ENCODE measurements at places on chromosomes 7 and 10.

DNA sequence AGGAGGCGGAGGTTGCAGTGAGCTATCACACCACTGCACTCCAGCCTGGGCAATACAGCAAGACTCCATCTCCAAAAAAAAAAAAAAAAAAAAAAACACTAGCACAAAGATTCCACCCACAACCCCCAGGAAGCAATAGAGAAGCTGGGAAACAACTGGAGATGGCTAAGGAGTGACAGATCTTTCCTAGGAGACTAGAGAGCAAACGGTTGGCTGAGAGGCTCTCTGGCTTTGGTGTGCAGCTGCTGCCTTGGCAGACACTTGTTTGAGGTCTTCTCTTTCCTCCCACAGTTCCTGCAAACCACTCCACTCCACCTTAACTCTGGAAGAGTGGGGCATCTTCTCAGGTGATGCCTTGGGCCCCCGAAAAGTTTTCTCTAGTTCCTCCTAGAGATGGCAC lies 78.5 kb upstream of the LANCL2 start:
- no peak for DNase-seq

DNA sequence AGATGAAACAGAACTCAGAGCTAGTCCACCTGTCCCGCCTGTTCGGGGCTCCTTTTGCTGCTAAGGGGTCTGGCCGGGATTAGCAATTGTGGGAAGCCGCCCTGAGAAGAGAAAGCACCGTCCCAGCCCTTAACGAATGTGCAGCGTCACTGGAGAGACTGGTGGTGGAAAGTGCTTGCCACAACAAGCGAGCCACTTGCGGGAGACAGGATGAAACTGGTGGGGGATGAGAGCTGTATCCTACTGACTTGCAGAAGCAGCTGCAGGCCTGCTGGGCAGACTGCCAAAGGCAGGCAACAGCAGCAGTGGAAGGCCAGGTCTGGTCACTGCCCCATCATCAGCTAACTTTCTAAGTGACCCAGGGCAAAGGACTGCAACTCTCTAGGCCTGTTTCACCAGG lies 95.4 kb downstream of the FAM53B start:
- peak; percentile 71 for DNase-seq

GRCh38 chr7:77571801-77572200 lies 34.7 kb downstream of the PTPN12 start:
- no peak for DNase-seq

DNA sequence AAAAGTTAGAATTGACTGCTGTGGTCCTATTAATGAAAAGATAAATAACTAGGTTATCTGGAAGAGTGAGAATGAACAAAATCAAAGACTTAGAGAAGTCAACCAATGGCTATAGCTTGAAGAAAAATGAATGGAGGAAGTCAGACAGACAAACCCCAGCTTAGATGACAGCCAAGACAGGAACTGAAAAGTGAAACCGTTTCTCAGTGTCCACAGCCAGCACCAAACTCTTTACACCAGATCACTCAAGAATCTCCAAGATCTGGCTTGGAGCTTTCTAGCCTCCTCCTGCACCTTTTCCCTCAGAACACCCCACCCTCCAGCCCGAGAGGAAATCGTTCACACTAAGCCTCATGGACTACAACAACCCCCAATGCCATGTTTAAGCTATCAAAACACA lies 167.0 kb downstream of the SFMBT2 start:
- no peak for DNase-seq

DNA sequence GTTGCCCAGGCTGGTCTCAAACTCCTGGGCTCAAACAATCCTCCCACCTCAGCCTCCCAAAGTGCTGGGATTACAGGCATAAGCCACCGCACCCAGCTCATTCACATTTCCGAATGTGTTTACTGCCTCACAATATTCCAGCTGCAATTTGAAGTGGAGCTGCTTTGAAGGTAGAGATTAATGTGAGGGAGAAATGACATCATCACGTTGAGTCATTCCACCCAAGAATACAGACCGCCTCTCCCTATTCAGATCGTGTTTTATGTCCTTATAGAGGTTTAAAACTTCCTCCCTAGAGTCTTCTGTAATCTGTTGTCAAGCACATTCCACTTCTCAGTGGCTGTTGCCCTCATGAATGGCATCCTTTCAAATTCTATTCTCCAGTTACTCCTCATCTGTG lies 100.4 kb upstream of the PDGFA start:
- DNase-seq: no peak

GRCh38 chr7:20532890-20533289 lies 82.6 kb upstream of the ABCB5 start:
- no peak for DNase-seq

GRCh38 chr10:79241990-79242619 lies 105.2 kb upstream of the PPIF start:
- no peak for DNase-seq

- DNase-seq: no peak
These were observed 2.9 kb upstream of the SPACDR start for GRCh38 chr7:100466653-100467605.

- DNase-seq: no peak
These were observed 1.2 kb downstream of the DBF4 start for GRCh38 chr7:87877366-87878040.

GRCh38 chr10:120174491-120174890 lies 282.0 kb downstream of the SEC23IP start:
- no peak for DNase-seq

DNA sequence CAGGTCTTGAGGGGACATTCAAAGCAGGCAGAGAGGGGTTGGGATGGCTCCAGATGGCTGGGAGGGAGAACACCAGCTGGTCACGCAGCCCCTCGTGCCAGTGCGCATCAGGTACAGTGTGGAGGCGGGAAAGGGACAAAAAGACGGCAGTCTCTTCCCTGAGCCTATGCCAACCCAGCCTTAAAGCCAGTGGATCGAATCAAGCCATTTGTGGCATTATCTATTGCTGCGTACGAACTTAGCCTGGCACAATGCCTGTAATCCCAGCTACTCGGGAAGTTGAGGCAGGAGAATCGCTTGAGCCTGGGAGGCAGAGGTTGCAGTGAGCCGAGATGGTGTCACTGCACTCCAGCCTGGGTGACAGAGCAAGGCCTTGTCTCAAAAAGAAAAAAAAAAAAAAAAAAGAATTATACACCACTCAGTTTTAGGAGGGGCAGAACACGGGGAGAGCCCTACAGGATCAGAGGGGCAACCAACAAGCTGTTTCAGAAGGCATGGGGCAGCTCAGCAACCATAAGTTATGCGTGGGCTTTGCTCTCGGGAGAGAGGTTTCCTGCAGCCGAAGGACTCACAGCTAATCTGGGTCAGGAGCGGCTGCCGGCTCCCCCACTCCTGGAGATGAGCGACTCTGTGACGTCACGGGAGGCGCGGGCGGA lies 356 bp upstream of the NDUFB2 start:
- peak; percentile 77 for DNase-seq

DNA sequence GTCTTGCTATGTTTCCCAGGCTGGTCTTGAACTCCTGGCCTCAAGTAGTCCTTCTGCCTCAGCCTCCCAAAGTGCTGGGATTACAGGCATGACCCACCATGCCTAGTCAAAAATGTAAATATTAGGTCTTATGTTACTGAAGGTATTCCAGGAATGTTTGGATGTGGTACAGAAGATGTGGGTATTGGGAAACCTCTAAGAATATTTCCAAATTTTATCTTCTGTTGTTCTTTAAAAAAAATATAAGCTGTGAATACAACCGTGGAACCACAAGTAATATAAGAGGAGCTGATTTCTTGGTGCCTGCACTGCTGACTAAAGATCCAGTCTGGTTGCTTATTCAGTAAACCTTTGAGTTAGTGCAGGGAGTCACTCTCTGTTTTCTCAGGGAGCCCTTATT lies 178.3 kb downstream of the AUTS2 start:
- no peak for DNase-seq

- DNase-seq: no peak
These were observed 200.3 kb downstream of the LSM5 start for GRCh38 chr7:32289651-32290414.

GRCh38 chr7:140604760-140605159 lies 35.9 kb downstream of the DENND2A start:
- DNase-seq: no peak

- DNase-seq: no peak
These were observed 99.6 kb upstream of the NAMPT start for GRCh38 chr7:106384373-106384772.

DNA sequence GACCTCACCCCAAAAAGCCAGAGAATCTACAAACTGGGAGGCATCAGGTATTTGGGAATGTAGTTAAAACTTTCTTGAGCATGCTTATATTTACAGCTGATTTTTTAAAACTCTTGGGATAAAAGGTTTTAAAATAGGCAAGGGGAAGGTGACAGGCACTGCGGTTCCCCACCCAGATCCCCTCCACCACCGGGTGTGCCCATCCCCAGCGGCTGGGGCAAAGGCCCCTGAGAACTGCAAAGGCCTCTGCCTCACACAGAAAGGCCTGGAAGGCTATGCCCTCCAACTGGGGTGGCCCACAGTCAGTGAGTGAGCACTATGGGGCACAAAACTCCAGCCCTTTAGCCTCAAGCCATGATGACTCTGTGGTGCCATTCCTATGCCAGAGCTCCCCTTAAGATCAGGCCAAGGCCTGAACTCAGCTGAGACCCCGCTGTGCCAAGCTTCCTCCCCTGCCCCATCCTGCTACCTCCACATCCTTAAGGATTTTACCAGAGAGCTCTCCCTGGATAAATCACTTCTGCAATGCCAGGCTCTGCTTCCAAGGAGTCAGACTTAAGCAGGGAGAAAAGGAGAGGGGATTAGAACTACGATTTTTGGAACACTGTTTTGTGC lies 299.1 kb downstream of the GRID1 start:
- DNase-seq: no peak

DNA sequence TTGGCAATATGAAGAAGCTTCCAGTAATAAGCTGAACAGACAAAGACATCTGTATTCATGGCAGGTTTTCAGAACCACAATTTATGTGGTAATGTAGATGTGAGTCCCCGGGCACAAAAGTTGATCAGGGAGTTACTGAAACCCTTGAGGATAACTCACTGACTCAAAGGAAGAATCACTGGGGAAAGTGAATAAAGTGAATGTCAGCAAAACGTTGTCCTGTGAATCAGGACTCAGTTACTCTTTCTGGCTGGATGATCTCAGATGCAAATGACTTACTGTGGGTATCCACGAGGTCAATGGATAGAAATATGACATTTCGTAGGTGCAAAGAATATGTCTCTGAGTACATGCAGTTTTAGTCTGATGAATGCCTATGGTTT lies 172.8 kb upstream of the CTBP2 start:
- DNase-seq: no peak

GRCh38 chr7:2354939-2355704 lies 495 bp downstream of the EIF3B start:
- DNase-seq: no peak

DNA sequence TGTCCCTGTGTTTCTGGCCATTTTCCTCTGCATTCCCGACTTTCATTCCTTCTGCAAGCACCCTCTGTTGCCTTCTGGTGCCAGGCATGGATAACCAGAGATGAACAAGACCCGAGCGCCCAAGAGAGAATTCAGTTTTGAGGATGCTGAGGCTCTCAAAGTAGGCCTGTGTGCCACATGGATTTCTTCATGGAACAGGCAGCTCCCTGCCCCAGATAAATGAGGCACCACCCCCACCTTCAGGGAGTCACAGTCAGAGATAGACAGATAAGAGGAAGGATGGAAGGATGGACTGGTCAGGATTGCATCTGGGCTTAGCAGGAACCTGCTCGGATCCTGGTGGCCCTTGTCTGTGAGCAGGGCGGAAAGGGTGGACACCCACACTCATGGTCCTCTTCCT lies 49.4 kb downstream of the ADCYAP1R1 start:
- no peak for DNase-seq

DNA sequence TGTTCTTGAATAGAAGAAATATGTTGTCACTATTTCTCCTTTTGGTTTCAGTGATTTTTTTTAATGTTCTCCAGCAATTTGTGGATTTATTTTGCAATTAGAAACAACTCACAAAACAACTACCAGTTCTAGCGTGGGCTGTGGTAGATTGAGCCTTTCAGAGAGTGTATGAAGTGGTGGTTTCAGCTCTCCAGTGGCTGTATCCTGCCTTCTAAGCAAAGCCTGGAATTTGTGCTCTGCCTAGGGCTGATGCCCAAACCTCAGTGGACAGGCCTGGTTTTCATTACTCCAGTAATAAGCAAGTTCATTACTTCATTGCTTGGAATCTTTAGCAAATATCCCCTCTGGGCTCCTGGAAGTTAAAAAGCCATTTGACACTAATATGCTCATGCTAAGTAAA lies 35.9 kb downstream of the APBB1IP start:
- DNase-seq: no peak

GRCh38 chr7:39838326-39838725 lies 111.7 kb upstream of the CDK13 start:
- no peak for DNase-seq
